ENCODE measurements at places on chromosomes 3 and 15.

- no peak for DNase-seq
Measured at GRCh38 chr3:8822141-8822540, 52.7 kb upstream of the OXTR start.

DNA sequence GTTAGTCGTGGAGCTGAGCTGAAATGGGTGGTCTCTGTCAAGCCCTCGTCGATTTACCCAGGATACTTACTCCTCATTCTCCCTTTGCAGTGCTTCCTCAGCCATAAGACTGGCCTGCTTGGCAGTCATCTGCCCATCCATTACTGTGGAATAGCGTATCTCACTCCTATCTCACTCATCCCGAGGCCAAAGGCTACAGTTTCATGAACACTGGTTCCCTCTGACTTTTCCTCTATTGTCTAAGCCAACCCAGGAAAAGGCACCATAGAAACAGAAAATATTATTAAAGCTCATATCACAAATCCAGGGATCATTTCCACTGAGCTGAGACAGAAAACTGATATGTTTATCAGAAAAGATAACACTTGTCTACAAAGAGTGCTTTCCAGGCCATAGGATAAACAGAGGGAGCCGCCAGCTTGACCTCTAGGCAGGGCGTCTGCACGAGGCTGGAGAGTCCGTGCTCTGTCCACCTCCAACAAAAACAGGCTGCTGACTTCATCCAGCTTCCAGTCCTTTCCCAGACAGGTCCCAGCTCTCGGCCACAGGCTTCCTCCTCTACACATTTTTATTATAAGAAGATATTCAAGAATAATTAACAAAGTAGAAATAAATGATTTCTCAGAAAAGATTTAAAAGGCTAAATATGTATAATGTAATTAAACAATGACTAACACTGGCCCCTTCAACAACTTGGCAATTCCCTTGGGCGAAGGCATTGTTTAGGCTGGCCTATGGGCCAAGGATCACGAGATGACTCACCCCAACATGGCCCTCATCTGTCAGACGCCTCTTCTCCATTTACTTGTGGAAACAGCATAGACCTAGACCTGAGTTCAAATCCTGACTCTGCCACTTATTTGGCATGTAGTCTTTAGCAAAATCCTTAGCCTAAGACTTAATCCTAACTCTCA is 27.4 kb upstream of the BOC start:
- no peak for DNase-seq

GRCh38 chr15:38130205-38130567 is 122.5 kb upstream of the SPRED1 start:
- DNase-seq: no peak

DNA sequence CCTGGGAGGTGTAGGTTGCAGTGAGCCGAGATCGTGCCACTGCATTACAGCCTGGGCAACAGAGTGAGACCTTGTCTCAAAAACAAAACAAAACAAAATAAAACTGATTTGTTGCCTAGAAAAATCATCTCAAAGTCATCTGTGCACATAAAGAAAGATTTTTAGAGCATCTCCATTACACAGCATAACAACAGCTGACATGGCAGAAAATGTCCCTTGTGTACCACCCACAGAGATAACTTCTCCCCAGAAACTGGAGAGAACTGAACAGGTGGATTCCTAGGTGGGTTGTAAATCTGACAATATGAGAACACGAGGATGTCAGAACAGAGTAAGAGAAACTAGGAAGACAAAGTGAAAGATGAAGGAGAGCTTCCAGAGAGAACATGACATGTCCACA is 207.5 kb downstream of the SLC9A9 start:
- no peak for DNase-seq

- no peak for DNase-seq
Measured at GRCh38 chr3:57805674-57806073, 49.6 kb downstream of the SLMAP start.

GRCh38 chr15:75171408-75171807 is 30.3 kb upstream of the C15orf39 start:
- no peak for DNase-seq

GRCh38 chr3:79268422-79268821 is 499.4 kb downstream of the ROBO1 start:
- no peak for DNase-seq

GRCh38 chr3:151550642-151551041 is 89.8 kb upstream of the IGSF10 start:
- DNase-seq: no peak

GRCh38 chr3:42601896-42602581 is 1.6 kb downstream of the NKTR start:
- no peak for DNase-seq

- DNase-seq: no peak
Measured at GRCh38 chr3:141525814-141526213, 39.0 kb downstream of the RASA2 start.

GRCh38 chr3:150635526-150635925 is 32.4 kb downstream of the SELENOT start:
- no peak for DNase-seq

- DNase-seq: no peak
Measured at GRCh38 chr15:39720621-39721611, 61.7 kb downstream of the FSIP1 start.

DNA sequence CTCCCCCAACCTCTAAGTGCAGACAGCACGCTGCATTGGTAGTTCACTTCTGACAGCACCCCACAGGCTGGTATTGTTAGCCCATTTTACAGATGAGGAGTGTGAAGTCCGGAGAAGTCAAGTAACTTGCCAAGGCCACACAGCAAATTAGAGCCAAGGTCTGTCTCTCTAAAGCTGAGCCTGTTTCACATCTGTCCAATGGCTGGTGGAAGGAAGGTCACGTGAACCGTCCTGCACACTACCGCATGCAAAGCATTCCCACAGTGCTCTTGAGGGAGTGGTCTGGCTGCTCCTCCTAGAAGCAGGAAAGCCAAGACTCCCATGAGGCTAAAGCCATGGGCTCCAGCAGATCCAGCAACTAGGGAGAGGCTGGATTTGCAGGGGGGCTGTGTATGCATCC is 50.0 kb downstream of the MGLL start:
- no peak for DNase-seq

DNA sequence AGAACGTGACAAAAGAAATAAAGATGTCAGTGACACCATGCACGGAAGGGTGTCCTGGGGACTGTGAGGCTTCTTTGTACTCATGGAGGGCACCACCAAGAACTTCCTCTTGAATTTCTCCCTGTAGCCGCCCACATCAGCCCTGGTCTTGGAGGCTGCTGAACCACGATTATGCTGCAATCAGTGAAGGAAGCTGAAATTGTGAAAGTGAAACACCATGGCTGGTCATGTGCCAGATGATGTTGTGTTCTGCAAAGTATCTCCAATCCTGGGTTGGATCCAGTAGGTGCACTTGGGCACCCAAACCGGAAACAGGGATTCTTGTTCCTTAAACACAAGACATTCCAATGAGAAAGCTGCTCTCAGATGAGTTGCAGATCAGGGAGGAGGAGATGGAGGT is 104.4 kb upstream of the GOLGA6L6 start:
- no peak for DNase-seq

DNA sequence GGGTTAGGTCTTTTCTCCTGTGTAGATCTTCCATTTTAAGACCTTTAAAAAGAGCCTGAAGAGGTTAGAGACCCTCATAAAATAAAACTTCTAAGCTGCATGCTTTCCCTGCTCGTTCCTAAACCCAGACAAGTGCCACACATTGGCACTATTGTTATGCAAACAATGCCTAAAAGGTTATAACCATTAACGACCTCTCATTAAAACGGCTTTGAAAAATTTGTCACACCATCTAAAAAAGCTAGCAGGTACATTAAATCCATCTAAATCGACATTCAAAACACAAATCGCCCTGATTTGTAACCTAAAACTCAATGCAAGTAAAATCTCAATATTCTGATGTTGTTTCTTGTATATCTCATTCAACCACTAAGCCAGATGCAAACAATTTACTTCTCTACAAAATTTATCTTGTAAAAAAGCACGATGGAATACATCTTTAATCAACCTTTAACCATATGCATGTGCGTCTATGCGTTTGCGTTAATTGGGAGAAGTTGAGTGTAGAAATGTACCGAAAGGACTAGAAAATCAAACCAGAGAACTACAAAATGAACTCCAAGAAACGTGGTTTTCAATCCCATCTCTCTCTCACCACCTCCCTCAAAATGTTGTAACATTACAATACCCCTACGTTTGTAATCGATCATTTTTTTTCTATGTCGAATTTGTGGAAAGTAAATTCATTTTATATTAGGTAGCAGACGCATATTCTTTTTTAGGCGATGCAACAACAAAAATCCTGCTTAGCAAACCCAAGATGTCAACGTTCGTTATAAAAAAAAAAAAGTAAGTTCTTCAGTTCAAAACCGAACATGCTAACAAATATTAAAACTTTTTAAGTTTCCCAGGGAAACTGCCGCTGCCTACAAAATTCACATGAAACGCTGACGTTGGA is 1.2 kb downstream of the ALDH1A2 start:
- no peak for DNase-seq

GRCh38 chr3:143896486-143896885 is 48.2 kb upstream of the SLC9A9 start:
- no peak for DNase-seq

- no peak for DNase-seq
Measured at GRCh38 chr3:171390051-171390941, 69.9 kb downstream of the TNIK start.

DNA sequence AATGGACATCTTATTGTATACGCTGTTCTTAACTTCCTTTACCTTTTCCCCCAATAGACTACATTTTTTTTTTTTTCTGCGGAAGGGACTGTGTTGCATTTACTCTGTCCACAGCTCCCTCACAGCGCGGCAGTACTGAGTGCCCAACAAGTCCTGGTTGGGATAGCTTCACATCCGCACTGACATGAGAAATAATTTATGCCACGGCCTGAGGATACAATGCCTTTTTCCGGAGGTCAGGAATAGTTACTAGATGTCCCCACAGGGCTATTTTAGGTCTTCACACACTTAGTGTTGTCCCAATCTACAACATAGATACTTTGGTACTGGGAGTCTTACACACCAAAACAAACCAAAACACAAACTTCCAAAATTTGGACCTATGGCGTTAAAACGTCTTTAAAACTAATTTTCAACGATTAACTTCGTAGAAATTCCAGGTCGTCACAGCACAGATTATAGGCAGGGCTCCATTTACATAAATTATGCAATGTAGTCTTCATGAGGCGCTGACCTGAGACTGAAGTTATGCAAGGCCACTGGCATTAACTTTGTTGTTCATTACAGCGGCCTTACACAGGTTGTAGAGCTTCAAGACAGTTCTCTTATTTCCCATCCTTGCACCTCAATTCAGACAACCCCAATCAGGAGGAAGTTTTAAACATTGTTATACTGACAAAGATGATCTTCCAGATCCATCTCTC is 989 bp upstream of the PPIB start:
- no peak for DNase-seq

DNA sequence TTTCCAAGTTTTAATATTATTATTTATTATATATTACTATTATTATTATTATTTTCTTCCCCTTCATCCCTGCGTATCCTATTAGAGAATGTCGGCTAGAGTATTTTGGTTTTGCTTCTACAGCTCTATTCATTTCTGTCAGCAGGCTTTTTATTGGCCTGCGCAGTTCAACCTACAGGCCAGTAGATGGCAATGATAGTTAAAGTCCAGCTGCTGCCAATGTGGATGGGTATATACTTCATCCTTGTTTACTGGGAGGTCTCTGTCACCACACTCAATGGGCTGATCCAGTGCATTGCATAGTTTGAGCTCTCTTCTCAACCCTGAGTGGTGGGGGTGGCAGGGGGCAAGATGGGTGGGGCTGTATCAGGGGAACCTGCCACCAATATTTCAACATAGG is 799.8 kb downstream of the NSUN3 start:
- DNase-seq: no peak

DNA sequence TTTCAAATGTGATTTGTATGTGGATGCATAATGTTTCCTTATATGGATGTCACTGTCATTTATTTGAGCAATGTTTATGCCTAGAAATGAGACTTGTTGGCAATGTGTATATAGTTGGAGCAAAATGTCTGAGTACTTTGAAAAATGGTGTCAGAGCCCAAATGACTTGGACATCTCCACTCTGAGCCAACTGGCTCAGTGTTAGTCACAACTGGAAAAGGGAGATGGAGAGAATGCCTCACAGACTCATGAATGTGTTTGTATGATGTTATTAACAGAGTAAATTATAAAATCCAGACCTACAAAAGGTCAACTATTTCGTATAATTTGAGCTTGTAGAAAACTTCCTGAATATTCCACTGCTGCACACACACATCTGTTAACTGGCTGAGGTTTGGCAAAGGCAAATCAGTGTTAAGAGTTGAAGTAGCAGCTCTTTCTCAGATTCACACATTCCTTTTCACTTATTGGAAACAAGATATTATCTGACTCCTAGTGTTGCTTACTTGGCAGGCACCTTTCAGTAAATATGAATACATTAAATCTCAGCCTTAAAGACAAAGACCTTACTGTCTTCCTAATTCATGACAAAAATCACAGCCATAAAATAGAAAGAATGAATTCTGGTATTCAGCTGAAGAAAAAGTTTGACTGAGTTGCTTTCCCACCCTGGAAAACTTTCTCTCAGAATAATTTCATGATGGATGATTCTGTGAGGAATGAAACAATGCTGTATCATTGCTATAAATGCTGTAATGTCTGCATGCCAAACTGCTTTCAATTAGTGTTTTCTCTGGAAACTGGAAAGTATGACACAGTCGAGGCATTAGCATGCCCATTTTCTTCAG is 27.0 kb downstream of the ADIPOQ start:
- no peak for DNase-seq

- DNase-seq: no peak
Measured at GRCh38 chr3:195774917-195775316, 36.8 kb downstream of the MUC4 start.

DNA sequence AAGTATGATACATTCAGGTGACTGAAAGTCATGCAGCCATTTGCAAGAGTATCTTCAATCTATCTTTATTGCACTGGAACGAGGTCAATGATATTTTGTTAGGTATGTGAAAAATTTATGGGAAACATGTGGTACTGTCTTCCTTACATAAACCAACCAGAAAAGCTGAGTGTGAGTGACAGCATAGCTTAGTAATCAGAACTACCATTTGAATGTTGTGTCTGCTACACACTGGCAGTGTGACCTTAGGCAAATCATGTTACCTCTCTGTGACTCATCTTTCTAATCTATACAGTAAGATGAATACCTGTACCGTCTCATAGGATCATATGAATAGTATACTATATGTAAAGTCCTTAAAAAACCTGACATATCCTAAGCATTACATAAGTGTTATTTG is 337.9 kb upstream of the IL12A start:
- DNase-seq: no peak

DNA sequence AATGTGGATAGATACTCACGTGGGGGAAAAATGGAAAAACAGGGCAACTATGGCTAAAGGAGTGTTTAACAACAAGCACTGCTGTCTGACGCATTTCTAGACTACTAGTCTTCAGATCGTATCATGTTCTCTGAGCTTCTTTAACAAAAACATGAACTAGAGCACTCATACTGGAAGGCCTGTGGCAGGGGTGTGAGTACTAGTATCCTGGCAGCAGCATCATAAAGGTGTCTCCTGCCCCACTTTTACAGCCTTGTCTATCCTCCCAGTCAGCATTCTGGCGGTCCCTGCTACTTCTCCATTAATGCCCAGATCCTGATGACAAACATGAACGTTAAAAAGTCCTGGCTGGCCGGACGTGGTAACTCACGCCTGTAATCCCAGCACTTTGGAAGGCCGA is 4.0 kb downstream of the FMN1 start:
- no peak for DNase-seq

GRCh38 chr15:93070551-93071296 is 18.3 kb downstream of the RGMA start:
- no peak for DNase-seq

All from activated CD8-positive, alpha-beta memory T cell treated with anti-CD3 and anti-CD28 coated beads for 1 hour (primary cell).